ENCODE measurements at places on chromosomes 7 and 10.

DNA sequence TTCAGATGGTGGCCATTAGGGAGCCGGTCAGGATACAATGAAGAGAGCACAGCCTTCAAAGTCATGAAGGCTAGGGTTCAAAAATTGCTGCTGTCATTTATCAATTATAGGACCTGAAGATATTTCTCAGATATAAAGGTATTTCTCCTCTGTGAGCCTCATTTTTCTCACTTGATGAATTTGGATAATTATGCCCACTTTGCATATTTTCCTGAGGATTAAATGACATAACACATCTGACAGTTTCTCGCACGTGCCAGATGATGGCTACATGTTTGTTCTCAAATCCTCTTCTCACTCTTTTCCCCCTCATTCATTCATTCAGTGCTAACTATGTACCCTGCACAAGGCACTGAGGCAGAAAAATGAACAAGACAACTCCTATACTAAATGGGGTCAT is 391.6 kb downstream of the INHBA start:
- H3K27ac ChIP-seq = no peak overlapping the region
- H3K36me3 ChIP-seq = no peaks in the 10 kb centered on the region
- H3K4me1 ChIP-seq = no peaks in the 10 kb centered on the region

GRCh38 chr7:135205850-135206249 is 5.5 kb downstream of the WDR91 start:
- no peak overlapping the region for H3K27ac ChIP-seq
- no peak overlapping the region for H3K4me3 ChIP-seq
- H3K27me3 ChIP-seq = no peaks in the 10 kb centered on the region
- peaks cover 53% of the 10 kb centered on the region for H3K36me3 ChIP-seq

GRCh38 chr10:33098951-33099663 is 141.1 kb upstream of the ITGB1 start:
- H3K27me3 ChIP-seq = no peaks in the 10 kb centered on the region
- H3K4me1 ChIP-seq = peaks cover 42% of the 10 kb centered on the region
- peak overlapping the region; percentile 76 for H3K4me3 ChIP-seq
- H3K36me3 ChIP-seq = peaks cover 5% of the 10 kb centered on the region
- peak; percentile 53 for ATAC-seq

- no peaks in the 10 kb centered on the region for H3K36me3 ChIP-seq
- peak overlapping the region; percentile 91 for H3K27ac ChIP-seq
- no peaks in the 10 kb centered on the region for H3K27me3 ChIP-seq
- H3K4me3 ChIP-seq = peak overlapping the region; percentile 92
- ATAC-seq = peak; percentile 61
- peaks cover 38% of the 10 kb centered on the region for H3K4me1 ChIP-seq
Measured at GRCh38 chr10:45581582-45582385, 90.8 kb downstream of the ZFAND4 start.

DNA sequence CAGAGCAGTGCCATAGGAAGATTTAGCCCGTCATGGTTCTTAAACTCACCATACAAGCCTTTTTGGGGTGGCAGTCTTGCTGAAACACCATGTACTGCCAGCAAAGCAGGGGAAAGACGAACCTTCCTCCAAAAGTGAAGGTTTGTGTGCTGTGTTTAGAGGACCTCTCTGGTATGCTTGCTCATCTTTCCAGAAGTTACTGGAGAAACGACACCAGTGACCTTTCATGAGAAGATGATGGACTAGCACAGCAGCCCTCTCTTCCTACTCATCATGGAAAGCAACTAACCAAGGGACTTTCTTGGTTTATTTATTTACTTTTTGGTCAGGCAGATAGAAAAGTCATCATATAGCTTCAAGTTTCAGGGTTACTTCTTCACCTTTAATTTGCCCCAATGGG is 247.4 kb downstream of the PTEN start:
- no peak overlapping the region for H3K4me3 ChIP-seq
- no peak overlapping the region for H3K27ac ChIP-seq
- no peaks in the 10 kb centered on the region for H3K27me3 ChIP-seq
- peaks cover 22% of the 10 kb centered on the region for H3K4me1 ChIP-seq
- no peaks in the 10 kb centered on the region for H3K36me3 ChIP-seq
- ATAC-seq = peak; percentile 83

GRCh38 chr10:104441329-104442000 is 87.8 kb downstream of the CFAP58 start:
- H3K4me3 ChIP-seq = no peak overlapping the region
- H3K27ac ChIP-seq = no peak overlapping the region
- H3K4me1 ChIP-seq = no peaks in the 10 kb centered on the region
- H3K36me3 ChIP-seq = no peaks in the 10 kb centered on the region
- H3K27me3 ChIP-seq = peaks cover 3% of the 10 kb centered on the region
- ATAC-seq = no peak

GRCh38 chr7:17781491-17782215 is 158.6 kb downstream of the SNX13 start:
- no peaks in the 10 kb centered on the region for H3K4me1 ChIP-seq
- H3K27me3 ChIP-seq = no peaks in the 10 kb centered on the region
- no peaks in the 10 kb centered on the region for H3K36me3 ChIP-seq
- no peak overlapping the region for H3K4me3 ChIP-seq
- no peak for ATAC-seq

- no peaks in the 10 kb centered on the region for H3K36me3 ChIP-seq
- peaks cover 5% of the 10 kb centered on the region for H3K4me1 ChIP-seq
- peaks cover 7% of the 10 kb centered on the region for H3K27me3 ChIP-seq
- H3K4me3 ChIP-seq = no peak overlapping the region
- ATAC-seq = no peak
Measured at GRCh38 chr10:49008505-49009198, 69.0 kb upstream of the LRRC18 start.

DNA sequence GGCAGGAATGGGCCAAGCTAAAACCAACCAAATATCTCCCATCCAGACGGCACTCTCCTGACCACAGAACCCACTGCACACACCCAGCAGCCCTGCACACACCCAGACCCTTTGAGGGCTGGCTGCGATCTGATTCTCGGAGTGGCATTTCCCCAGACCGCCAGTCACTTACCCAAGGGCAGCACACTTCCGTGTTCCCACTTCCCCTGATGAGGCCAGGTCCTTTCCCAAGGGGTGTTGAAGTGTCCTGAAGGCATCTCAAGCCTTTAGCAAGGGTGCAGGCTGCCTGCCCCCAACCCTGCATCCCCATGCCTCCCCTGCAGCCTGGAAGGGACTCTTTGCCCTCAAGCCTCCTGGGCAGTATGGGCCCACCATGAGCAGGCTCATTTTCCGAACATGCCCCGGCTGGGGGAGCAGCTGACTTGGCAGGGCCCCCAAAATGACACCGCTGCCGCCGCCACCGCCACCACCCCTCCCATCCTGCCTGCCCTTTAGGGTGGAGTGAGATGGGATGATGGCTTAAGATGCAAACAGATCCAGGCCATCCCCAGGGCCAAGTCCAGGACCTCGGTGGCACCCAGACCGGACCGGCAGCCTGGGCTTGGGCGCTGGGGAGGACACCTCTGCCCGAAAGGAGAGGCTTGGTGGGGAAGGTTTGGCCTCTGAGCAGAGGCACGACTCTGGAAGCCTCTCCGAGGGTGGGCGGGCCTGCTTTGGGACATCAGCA is 159.8 kb downstream of the NRF1 start:
- no peaks in the 10 kb centered on the region for H3K27me3 ChIP-seq
- ATAC-seq = no peak
- H3K4me3 ChIP-seq = no peak overlapping the region
- no peaks in the 10 kb centered on the region for H3K36me3 ChIP-seq

GRCh38 chr7:135584362-135585353 is 26.9 kb downstream of the NUP205 start:
- no peak overlapping the region for H3K4me3 ChIP-seq
- H3K27ac ChIP-seq = no peak overlapping the region
- ATAC-seq = no peak
- no peaks in the 10 kb centered on the region for H3K27me3 ChIP-seq
- H3K4me1 ChIP-seq = no peaks in the 10 kb centered on the region

DNA sequence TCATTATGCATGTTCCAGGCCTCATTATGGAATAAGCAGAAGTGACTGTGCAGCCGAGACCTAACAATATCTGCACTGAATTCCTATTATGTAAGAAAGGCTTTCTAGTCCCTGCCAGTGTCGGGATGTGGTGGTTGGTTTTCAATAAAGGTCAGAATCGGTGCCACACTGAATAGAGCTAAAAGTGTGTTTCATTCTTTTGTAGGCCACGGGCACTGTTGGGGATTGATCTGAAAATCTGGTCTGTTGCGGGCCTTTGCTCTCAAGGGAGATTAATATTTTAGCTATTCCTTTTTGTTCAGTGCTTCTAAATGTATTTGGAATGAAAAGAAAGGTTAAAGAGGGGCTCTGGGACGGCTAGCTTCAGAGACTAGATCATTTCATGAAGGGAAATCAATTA is 559.4 kb upstream of the GALNT17 start:
- no peaks in the 10 kb centered on the region for H3K27me3 ChIP-seq
- no peak overlapping the region for H3K4me3 ChIP-seq
- no peak overlapping the region for H3K27ac ChIP-seq
- no peak for ATAC-seq
- H3K36me3 ChIP-seq = no peaks in the 10 kb centered on the region
- no peaks in the 10 kb centered on the region for H3K4me1 ChIP-seq

DNA sequence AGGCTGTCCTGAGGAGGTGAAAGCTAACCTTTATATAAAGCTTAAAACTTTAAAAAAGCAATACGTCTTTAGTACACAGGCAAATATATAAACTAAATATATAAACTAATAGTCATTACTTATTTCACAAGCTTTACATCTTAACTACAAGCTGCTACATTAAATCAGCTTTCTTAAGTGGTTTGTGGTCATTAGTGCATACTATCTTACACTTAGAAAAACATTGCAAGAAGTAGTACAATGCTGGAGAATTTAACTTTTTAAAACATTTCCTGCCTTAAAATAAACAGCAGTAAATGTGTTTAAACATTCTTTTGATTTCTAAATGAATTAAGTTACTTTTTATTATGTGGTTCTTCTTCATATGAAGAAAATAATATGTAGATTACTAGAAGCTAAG is 36.3 kb downstream of the MET start:
- no peak overlapping the region for H3K27ac ChIP-seq
- no peak for ATAC-seq
- no peak overlapping the region for H3K4me3 ChIP-seq
- no peaks in the 10 kb centered on the region for H3K4me1 ChIP-seq

DNA sequence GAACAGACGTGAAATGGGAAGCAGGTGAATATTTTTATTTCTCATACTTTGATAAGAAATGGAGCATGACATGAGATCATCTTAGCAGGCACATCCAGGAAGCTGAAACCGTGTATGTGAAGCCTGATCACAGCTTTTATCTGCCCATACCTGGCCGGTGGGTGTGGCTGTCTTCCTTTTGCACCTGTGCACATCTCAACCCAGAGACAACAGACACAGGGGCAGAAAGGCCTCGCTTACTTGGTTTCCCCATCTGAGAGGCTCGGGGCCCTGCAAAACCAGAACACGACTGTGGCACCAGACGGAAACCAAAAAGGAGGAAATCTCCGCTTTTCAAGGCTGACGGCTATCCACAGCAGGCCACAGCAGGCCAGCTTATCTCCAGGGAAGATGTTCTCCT is 116.4 kb downstream of the TCERG1L start:
- H3K4me3 ChIP-seq = no peak overlapping the region
- H3K4me1 ChIP-seq = no peaks in the 10 kb centered on the region
- no peaks in the 10 kb centered on the region for H3K36me3 ChIP-seq
- H3K27ac ChIP-seq = no peak overlapping the region

GRCh38 chr10:60420991-60421894 is 31.6 kb upstream of the ANK3 start:
- H3K27me3 ChIP-seq = no peaks in the 10 kb centered on the region
- H3K27ac ChIP-seq = no peak overlapping the region
- H3K36me3 ChIP-seq = no peaks in the 10 kb centered on the region

DNA sequence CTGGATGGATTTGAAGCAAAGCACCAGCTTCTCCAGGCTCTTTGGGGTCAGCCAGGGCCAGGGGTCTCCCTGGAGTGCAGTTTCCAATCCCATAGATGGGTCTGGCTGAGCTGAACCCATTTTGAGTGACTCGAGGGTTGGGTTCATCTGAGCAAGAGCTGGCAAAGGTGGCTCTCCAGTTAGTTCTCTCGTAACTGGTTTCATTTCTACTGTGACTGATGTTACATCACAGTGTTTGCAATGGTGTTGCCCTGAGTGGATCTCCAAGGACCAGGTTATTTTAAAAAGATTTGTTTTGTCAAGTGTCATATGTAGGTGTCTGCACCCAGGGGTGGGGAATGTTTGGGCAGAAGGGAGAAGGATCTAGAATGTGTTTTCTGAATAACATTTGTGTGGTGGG is 14.2 kb downstream of the LEP start:
- H3K4me3 ChIP-seq = no peak overlapping the region
- H3K36me3 ChIP-seq = no peaks in the 10 kb centered on the region
- no peaks in the 10 kb centered on the region for H3K4me1 ChIP-seq
- H3K27me3 ChIP-seq = peaks cover 5% of the 10 kb centered on the region
- H3K27ac ChIP-seq = no peak overlapping the region

DNA sequence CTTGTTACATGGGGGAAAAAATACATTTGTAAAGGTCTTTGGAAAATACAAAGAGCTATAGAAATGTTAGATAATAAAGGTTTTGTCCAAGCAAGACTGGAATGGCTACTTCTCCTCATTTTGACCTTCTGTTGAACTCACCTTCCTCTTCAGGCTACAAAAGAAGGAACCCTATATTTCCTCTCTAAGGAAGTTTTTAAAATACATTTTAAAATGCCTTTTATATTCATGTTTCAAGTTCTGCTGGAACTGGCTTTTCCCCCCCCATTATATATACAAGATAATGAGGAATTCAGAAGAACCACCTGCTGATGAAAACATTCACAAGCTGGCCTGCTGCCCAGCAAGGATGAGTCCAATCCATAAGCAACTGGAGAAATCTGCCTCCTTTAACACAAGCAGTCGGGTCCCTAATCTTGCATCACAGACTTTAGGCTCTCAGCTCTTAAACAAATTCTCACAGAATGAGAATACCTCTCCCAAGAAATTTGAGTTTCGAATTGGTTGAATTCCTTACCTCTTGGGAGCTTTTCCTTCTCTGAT is 44.6 kb downstream of the MTERF1 start:
- H3K36me3 ChIP-seq = no peaks in the 10 kb centered on the region
- H3K4me3 ChIP-seq = no peak overlapping the region
- no peak for ATAC-seq
- H3K27ac ChIP-seq = no peak overlapping the region
- no peaks in the 10 kb centered on the region for H3K27me3 ChIP-seq
- no peaks in the 10 kb centered on the region for H3K4me1 ChIP-seq

GRCh38 chr10:44725404-44725803 is 185.7 kb upstream of the TMEM72 start:
- ATAC-seq = no peak
- no peaks in the 10 kb centered on the region for H3K36me3 ChIP-seq
- no peak overlapping the region for H3K27ac ChIP-seq
- no peaks in the 10 kb centered on the region for H3K4me1 ChIP-seq
- H3K27me3 ChIP-seq = peaks cover 3% of the 10 kb centered on the region

GRCh38 chr10:73645251-73645650 is 4.0 kb upstream of the MYOZ1 start:
- H3K4me1 ChIP-seq = peaks cover 12% of the 10 kb centered on the region
- peaks cover 8% of the 10 kb centered on the region for H3K27me3 ChIP-seq
- ATAC-seq = no peak

- no peak for ATAC-seq
- no peak overlapping the region for H3K27ac ChIP-seq
- no peaks in the 10 kb centered on the region for H3K4me1 ChIP-seq
- H3K27me3 ChIP-seq = no peaks in the 10 kb centered on the region
- H3K4me3 ChIP-seq = no peak overlapping the region
Measured at GRCh38 chr7:24660546-24660945, 87.3 kb downstream of the PALS2 start.

GRCh38 chr10:5196702-5197113 is at the start of gene AKR1C4:
Gene AKR1C4 (plus strand): TSS chr10:5196837. CDS start chr10:5196868, 31 bp downstream.
- no peaks in the 10 kb centered on the region for H3K36me3 ChIP-seq
- no peaks in the 10 kb centered on the region for H3K27me3 ChIP-seq
- no peak within 1 kb of the TSS for H3K27ac ChIP-seq
- no peak within 1 kb of the TSS for H3K4me3 ChIP-seq
- ATAC-seq = no peak

GRCh38 chr7:81098213-81098612 is 179.4 kb upstream of the SEMA3C start:
- no peaks in the 10 kb centered on the region for H3K36me3 ChIP-seq
- no peaks in the 10 kb centered on the region for H3K27me3 ChIP-seq
- no peak for ATAC-seq

Data from activated T-helper 17 cell treated with anti-CD3 and anti-CD28 coated beads, Interleukin-2, amount 50 U/mL, for 72 hours (primary cell).